ENCODE measurements at places on chromosomes 5 and 9.

DNA sequence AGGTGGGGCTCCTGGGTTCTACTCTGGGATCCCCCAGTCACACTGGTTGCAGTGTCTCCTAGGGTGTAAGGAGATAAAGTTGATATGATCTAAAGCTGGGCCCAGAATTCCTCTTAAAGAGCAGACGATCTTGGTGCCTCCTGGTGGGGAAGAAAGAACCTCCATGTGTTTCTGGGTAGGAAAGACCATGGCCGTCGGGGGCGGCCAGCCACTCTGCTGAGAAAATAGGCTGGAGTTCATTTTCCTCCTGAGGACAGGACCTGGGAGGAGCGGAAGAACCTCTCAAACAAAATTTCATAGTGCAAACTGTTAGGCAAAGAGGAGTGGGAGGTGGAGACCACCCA is 163.8 kb upstream of the TBC1D2 start:
- no peak for DNase-seq

GRCh38 chr9:88180081-88180765 is 41.9 kb upstream of the SPATA31C2 start:
- DNase-seq, result no peak

GRCh38 chr5:17831279-17831678 is 197.0 kb downstream of the TAF11L14 start:
- peak; percentile 86 for DNase-seq

DNA sequence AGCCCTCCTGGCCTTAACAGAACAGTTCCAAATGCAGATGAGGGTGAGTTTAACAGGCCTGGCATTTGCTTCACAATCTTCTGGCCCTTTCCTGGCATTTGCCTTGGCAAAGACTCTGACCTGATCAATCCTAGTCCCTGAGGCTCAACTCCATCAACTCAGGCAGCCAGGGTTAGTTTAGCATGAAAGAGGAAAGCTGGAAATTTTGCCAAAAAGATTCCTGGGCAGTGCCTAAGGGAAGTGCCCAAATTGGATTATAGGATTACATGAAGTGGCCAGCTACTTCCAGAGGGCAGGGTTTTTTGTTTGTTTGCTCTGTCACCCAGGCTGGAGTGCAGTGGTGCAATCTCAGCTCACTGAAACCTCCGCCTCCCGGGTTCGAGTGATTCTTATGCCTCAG is 36.8 kb downstream of the PCDHAC2 start:
- DNase-seq, result no peak

- DNase-seq, result no peak
These were observed 35.3 kb upstream of the SMIM23 start for GRCh38 chr5:171750311-171750788.

- no peak for DNase-seq
These were observed 178.3 kb downstream of the HSPA4 start for GRCh38 chr5:133229931-133230664.

GRCh38 chr5:89857790-89858189 is 551.8 kb downstream of the CETN3 start:
- no peak for DNase-seq

DNA sequence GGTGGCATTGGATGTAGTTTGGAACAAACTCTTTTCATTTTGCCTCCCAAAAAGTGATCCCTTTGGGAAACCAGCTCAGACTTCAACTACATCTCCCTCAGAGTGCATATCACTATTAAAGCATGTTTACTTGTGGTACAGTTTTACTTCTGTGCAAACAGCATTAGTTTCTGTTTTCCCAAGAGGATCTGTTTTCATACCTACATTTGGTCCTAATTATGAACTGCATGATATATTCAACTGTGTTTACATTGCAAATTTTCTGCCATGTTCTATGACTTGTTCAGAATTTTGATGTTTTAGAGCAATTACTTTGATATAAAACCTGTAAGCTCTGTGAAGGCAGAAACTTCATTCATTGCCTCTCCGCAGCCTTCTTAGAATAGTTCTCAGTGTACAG is 681.5 kb upstream of the ACO1 start:
- DNase-seq, result no peak

- DNase-seq, result no peak
These were observed 518.1 kb downstream of the ELAVL2 start for GRCh38 chr9:23307731-23308513.

DNA sequence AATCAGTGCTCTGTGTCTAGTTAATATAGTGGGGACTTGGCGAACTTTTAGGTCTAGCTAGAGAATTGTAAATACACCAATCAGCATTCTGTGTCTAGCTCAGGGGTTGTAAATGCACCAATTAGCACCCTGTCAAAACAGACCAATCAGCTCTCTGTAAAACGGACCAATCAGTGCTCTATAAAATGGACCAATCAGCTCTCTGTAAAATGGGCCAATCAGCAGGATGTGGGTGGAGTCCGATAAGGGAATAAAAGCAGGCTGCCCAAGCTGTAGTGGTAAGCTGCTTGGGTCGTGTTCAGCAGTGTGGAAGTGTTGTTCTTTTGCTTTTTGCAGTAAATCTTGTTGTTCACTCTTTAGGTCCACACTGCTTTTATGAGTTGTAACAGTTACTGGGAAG is 3.6 kb upstream of the OTULINL start:
- DNase-seq, result no peak

- DNase-seq, result no peak
These were observed 416.4 kb downstream of the CSNK1G3 start for GRCh38 chr5:123928401-123928800.

DNA sequence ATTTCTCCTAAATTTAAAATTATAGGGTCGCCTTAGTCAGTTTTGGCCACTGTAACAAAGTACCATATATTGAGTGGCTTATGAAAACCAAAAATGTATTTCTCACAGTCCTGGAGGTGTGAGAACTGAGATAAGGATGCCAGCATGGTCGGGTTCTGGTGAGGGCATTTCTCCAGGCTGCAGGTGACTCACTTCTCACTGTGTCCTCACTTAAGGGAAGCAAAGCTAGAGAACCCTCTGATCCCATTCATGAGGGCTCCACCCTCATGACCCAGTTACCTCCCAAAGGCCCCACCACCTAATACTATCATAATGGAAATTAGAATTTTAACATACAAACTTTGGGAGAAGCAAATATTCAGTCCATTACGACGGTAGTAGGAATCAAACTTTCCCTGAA is 75.1 kb upstream of the FBN2 start:
- no peak for DNase-seq

DNA sequence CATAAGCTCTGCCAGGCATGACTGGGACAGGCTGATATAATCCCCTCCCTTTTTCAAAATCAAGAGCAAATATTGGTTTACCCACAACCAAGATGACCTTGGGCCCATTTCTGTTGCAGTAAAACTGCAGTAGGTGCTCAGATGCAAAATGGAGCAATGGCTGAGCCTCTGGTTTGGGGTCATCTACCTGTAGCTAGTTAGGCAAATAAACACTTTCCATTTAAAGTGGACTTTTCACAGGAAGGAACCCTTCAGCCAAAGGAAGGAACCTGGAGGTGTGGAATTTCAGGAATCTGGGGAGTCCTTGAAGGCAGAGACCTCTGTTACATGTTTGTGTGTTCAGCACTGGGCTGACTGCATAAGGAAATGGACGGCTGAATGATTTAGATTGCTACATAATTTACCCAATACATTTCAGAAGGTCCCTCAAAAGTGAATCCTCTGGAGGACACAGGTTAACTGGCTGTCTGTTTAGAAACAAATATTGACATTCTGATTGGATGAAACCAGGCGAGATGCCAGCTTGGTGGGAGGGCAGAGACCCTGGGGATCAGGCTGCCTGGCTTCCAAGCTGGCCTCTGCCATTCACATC is 170.1 kb upstream of the ZNF618 start:
- DNase-seq, result no peak

DNA sequence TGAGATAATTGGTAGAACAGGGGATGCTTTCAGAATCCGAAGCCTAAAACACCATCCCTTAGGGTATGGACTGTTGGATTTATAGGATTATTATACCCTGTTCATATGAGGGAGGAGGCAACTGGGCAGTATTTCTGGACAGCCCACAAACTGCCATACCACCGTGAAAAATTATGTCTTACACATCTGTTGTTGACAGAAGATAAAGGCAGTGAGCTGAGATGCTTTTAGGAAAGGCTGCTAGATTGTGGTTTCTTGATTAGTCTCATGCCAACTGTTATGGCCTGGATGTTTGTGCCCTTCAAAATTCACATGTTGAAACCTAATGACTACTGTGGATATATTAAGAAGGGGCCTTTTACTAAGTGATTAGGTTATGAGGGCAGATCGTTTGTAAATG is 83.7 kb upstream of the DHFR start:
- no peak for DNase-seq

GRCh38 chr5:93902288-93902687 is 160.9 kb upstream of the POU5F2 start:
- DNase-seq, result peak; percentile 24

DNA sequence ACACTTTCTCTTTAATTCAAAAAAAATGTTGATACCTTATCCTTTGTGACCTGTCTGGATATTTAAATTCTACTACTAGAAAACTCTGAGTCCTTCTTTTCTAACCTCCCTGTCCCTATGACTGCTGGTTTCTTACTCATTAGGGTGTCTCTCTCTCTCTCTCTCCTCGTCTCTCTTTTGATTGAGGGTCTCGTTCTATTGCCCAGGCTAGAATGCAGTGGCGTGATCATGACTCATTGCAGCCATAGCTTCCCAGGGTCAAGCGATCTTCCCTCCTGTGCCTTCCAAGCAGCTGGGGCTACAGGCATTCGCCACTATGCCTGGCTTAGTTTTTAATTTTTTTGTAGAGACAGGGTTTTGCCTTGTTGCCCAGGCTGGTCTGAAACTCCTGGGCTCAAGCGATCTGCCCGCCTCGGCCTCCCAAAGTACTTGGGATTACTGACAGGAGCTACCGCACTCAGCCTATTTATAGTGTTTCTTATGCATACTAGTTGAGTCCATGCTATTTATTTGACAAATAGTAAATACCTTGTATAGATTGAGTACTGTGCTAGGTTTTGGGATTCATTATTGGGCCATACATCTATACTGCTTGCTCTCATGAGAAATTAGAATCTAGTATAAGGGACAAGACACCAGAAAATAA is 61.9 kb downstream of the NSD1 start:
- no peak for DNase-seq

GRCh38 chr5:334903-335739 is 13.6 kb downstream of the AHRR start:
- peak; percentile 36 for DNase-seq

GRCh38 chr5:126394211-126394788 is 28.9 kb upstream of the GRAMD2B start:
- DNase-seq, result no peak

- no peak for DNase-seq
These were observed 991.4 kb downstream of the PTPRD start for GRCh38 chr9:9621355-9621940.

DNA sequence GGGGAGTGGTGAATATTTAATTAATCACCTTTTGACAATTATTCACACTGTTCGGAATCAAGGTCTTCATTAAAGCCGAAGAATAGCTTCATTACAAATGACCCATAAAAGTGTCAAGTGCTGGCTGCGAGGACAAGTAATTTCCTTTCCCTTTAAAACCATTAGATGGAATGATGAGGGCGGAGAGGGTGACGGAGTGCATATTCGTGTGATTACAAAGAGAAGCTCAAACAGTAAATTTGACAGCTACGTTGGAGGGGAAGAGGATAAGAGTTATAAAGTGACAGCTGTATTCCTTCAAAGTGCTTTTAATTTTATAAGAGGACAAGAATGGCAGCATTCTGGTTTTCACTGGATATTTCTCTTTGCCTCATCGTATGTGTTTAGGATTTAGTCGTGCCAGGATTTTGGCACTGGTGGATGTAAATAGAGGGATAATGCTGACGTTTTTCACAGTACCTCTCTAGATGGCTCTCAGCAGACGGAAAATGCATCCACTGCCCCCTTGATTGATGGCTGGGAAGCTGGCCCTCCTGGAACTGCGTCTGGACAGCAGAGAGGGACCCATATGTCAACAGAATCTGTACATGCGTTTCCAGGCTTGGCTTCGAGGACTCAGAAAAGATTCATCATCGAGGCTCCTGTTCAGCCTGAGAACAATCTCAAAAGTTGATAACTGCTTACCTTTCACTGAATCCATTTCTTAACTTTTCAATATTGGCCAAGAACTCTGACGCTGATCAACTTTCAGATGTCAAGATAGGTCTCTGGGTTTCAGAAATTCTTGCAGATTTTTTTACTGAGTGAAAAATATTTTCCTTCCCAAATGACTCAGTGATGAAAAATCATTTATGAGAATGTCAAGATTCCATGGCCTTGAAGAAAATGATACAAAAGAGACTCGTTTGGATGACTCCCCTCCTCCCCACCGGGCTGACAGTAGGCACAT is 50.4 kb upstream of the IRX2 start:
- DNase-seq, result no peak

- DNase-seq, result no peak
These were observed 106.6 kb downstream of the LRRC70 start for GRCh38 chr5:62685221-62685620.

- no peak for DNase-seq
These were observed 66.7 kb upstream of the PCA3 start for GRCh38 chr9:76697554-76697953.

GRCh38 chr9:17004500-17004899 is 130.3 kb upstream of the CNTLN start:
- DNase-seq, result no peak

GRCh38 chr9:87529671-87530070 is 32.0 kb downstream of the DAPK1 start:
- DNase-seq, result no peak

DNA sequence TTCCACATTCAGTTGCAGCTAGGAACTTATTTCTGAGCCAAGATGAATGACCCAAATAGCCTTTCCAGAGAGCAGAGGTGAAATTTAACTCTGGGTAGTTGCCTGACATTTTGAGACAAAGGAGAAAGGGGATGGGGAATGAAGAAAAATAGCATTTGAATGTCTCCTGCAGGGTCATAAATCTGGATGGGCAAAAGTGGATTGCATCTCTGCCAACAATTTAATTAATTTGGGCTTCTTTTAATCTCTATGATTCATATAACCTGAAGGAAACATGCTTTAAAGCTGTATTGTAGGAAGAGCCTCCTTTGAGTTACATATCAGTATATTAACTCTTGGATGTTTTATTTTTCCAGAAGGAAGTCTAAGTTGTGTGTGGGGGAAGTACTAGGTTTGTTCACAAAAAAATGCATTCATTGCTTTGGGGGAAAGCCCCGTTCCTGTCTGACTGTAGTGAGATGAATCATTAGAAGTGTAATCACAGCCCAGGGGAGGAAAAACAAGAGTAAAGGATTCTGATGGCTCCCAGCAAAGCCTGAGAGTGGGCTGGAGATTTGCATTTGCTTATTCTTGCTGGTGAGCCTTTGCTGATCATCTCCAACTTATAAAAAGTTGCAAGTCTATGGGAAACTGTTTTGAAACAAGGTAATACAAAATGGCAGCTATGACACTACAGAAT is 133.0 kb upstream of the IQGAP2 start:
- DNase-seq, result no peak

Measured in NCI-H1092 (cell line).